Esophagus muscularis mucosa (tissue), 4 donors: ENCODE measurements at places on chromosomes 3 and 15.

DNA sequence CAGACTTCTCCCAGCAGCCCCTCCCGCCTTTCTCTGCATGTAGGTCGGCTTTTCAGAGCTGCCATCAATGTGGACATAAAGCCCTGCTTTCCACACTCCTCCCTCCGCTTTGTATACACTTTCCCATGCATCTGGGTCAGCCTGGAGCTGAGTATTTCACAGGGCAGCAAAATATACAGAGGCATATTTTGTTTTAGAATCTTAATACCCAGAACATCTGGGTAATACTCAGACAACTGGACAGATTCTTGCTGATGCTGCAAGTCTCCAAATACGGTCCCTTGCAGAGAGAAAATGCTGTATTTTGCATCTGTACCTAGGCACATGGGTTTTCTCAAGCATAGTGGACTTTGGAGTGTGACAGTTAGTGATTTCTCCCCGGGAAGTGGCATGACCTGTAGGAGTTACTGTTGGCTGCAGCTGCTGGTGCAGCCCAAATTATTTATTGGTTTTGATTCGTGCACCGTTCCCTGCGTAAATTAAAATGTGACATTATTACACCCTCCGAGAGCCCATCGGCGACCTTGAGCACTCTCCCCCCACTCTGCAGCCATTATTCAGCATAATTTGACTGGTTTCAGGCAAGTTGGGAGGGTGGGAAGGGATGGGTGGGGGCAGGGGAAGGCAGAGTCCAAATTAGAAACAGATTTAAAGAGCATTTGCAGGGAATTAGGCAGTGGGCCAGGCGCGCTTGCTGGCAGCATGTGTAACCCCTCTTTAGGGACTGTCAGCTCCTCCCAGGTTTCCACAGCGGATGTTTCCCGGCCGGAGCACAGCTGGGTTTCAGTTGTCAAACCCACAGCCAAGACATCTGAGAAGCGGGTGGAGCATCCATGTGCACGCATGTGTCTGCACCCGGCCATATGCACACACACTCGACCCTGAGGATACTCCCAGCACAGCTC, 100.8 kb downstream of the CPN2 start:
- DNase-seq = no peak
- no peak overlapping the region for H3K27ac ChIP-seq
- no peaks in the 10 kb centered on the region for H3K27me3 ChIP-seq
- no peaks in the 10 kb centered on the region for H3K36me3 ChIP-seq
- H3K4me3 ChIP-seq = peak overlapping the region; percentile 34

DNA sequence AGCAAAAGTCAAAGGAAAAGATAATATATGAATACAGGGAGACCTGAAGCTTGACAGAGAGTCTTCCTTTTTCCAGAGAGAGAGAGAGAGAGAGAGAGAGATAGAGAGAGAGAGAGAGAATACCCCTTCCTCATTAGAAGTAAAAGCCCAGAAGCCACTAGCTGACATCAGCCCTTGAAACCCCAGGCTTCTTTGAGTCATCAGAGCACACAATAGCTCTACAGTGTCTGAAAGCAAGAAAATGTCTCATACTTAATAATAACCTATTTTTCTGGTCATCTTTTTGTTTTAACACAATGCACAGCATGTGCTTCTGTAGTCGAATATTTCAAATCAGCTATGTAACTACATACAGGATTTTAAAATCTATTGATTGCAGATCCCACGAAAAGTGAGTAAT, 109.2 kb upstream of the NANOGP8 start:
- no peak overlapping the region for H3K27ac ChIP-seq
- no peaks in the 10 kb centered on the region for H3K27me3 ChIP-seq
- no peaks in the 10 kb centered on the region for H3K36me3 ChIP-seq

GRCh38 chr3:50675179-50676030, 678 bp downstream of the DOCK3 start:
- H3K27ac ChIP-seq = peak overlapping the region; percentile 62
- no peaks in the 10 kb centered on the region for H3K27me3 ChIP-seq
- peak overlapping the region; percentile 70 for H3K4me3 ChIP-seq

DNA sequence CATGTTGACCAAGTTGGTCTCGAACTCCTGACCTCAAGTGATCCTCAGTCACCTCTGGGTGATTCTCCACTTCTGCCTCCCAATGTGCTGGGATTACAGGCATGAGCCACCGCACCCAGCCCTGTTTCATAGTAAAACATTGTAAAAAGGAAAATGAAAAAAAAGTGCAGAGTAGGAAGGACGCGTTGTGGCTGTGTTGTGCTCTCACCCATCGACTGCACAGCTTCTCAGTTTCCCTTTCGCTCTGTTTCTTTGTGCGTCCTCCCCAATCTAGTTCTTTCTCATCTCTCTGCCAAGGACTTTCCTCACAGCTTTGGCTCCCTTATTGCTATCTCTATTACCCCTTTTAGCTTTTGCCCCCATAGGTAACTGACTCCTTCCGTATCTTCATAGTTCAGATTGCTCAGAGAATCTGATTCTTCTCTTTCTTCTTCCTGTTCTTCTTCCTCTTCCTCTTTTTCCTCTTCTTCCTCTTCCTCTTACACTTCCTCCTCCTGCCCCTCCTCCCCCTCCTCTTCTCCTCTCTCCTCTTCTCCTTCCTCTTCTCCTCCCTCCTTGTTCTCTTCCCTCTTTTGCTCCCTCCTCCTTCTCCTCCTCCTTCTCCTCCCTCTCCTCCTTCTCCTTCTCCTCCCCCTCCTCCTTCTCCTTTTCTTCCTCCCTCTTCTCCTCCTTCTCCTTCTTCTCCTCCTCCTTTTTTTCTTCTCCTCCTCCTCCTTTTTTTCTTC, 81.1 kb upstream of the VGLL4 start:
- H3K4me3 ChIP-seq = no peak overlapping the region
- H3K27ac ChIP-seq = no peak overlapping the region
- peaks cover 7% of the 10 kb centered on the region for H3K4me1 ChIP-seq
- no peaks in the 10 kb centered on the region for H3K27me3 ChIP-seq

DNA sequence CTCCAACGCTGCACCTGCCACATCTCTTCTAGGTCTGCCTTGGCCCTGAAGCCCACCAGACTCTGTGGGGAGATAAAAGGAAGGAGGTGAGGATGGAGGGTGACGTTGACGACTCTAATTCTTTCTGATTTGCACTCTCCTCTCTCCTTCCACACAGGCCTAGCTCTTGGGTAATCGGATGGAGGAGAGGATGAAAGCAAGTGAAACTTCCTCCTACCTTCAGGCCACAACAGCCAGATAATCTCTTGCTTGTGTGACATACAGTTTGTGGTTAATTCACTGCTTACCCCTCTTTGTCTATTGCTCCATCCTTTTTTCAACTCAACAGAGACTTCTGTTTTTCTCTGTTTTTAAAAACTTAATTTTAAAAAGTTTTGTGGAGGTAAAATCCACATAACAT, 208.1 kb downstream of the SV2B start:
- H3K4me3 ChIP-seq = no peak overlapping the region
- H3K4me1 ChIP-seq = peaks cover 1% of the 10 kb centered on the region
- no peaks in the 10 kb centered on the region for H3K27me3 ChIP-seq
- no peaks in the 10 kb centered on the region for H3K36me3 ChIP-seq

DNA sequence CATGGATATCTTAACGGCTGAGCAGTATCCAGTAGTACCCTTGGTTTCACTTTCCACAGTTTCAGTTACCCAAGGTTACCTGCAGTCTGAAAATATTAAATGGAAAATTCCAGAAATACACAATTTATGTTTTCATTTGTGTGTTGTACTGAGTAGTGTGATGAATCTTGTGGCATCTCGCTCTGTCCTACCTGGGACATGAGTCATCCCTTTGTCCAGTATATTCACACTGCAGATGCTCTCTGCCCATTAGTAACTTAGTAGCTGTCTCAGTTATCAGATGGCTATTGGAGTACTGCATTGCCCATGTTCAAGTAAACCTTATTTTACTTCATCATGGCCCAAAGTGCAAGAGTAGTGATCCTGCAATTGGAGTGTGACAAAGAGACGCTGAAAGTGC, 26.1 kb downstream of the GASK1A start:
- no peaks in the 10 kb centered on the region for H3K36me3 ChIP-seq
- no peak overlapping the region for H3K27ac ChIP-seq
- peaks cover 47% of the 10 kb centered on the region for H3K4me1 ChIP-seq
- no peak overlapping the region for H3K4me3 ChIP-seq

DNA sequence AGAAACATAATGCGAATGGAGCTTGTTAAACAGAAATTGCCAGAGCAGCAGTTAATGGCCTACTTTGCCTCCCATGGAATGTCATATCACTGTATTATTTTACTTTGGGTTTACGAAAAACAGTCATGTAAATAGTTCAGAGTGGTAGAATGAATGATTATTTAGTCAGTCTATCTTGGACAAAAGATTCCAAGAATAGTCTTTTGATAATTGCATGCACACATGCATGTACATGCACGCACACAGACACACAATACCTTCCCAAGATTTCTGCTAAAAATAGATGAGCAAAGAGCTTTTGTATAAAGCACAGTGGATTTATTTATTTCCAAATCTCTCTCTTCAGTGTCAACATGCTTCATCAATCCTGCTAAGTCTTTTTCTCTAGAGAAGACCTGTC, 800.7 kb downstream of the DIPK2A start:
- H3K4me3 ChIP-seq = no peak overlapping the region
- H3K27ac ChIP-seq = no peak overlapping the region
- peaks cover 3% of the 10 kb centered on the region for H3K4me1 ChIP-seq
- H3K27me3 ChIP-seq = no peaks in the 10 kb centered on the region
- no peak for DNase-seq

DNA sequence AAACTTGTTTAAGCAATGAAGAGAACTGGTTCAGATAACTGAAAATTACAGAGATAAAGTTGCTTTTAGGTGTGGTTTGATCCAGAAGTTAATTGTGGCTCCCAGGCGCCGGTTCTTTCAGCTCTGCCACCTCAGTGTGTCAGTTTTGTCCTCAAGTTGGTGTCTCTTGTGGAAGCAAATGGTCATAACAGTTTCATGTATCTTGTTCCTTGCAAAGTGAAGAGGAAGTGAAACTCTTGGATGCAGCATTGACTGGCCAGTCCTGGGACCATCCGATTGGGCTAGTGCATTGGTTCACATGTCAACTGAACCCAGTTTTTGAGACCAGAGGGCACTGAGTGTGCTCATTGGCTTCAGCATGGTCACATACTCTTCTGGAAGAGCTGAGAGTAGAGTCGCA, 181.4 kb upstream of the GRM7 start:
- H3K36me3 ChIP-seq = no peaks in the 10 kb centered on the region
- no peaks in the 10 kb centered on the region for H3K4me1 ChIP-seq
- no peaks in the 10 kb centered on the region for H3K27me3 ChIP-seq
- no peak overlapping the region for H3K27ac ChIP-seq

DNA sequence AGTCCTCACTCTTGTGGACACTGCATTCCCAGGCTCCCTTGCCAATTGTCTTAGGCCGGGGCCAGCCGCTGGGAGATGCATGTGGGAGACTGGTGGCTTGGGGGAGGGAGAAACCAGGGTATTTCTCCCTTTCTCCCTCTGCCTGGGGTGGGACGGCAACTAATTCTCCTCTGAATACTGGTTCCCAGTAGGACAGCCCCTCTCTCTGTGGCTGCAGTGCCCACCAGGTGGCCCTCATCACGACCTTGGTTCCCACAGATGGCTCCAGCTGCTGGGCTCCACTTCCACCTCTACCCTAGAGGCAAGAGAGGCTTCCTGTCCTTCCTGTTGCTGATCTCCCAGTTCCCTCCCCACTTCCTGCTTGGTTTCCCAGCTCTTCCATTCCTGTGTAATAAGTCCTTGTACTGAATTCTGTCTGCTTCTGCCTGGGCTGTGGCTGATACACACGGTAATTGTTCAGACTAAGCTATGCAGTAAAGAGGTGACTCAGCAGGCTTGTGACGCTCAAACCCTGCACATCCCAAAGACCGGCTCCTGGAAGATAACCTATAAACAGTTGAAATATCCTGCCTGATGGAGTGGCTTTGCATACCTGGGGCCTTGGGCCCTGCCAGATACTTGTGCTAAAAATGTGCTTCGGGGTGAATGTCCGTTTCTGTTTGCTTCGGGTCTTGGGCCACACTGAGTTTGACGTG, 20.4 kb upstream of the COPG1 start:
- H3K27ac ChIP-seq = peak overlapping the region; percentile 45
- no peak overlapping the region for H3K4me3 ChIP-seq
- H3K4me1 ChIP-seq = peaks cover 55% of the 10 kb centered on the region

GRCh38 chr3:164303894-164304293, 774.4 kb downstream of the SI start:
- DNase-seq = no peak
- H3K4me3 ChIP-seq = no peak overlapping the region
- H3K36me3 ChIP-seq = no peaks in the 10 kb centered on the region
- H3K27ac ChIP-seq = no peak overlapping the region
- no peaks in the 10 kb centered on the region for H3K27me3 ChIP-seq
- H3K4me1 ChIP-seq = peaks cover 3% of the 10 kb centered on the region

- peaks cover 13% of the 10 kb centered on the region for H3K4me1 ChIP-seq
- no peak for DNase-seq
- no peak overlapping the region for H3K4me3 ChIP-seq
Measured at GRCh38 chr3:14236902-14237301, 58.3 kb downstream of the LSM3 start.
